ENCODE measurements at places on chromosomes 5 and 9.

- H3K4me3 ChIP-seq = no peak overlapping the region
- H3K36me3 ChIP-seq = no peaks in the 10 kb centered on the region
- DNase-seq = no peak
Measured at GRCh38 chr9:79377339-79377855, 194.4 kb upstream of the TLE4 start.

GRCh38 chr5:61467766-61468482 lies 135.9 kb downstream of the ZSWIM6 start:
- H3K27me3 ChIP-seq = no peaks in the 10 kb centered on the region
- H3K4me3 ChIP-seq = no peak overlapping the region
- H3K36me3 ChIP-seq = no peaks in the 10 kb centered on the region
- H3K4me1 ChIP-seq = peaks cover 32% of the 10 kb centered on the region
- no peak overlapping the region for H3K27ac ChIP-seq

GRCh38 chr5:53817183-53817582 lies 256.7 kb downstream of the NDUFS4 start:
- no peak overlapping the region for H3K4me3 ChIP-seq
- H3K27ac ChIP-seq = no peak overlapping the region

- no peaks in the 10 kb centered on the region for H3K27me3 ChIP-seq
- DNase-seq = no peak
- H3K4me3 ChIP-seq = no peak overlapping the region
- no peaks in the 10 kb centered on the region for H3K4me1 ChIP-seq
- H3K27ac ChIP-seq = no peak overlapping the region
- H3K36me3 ChIP-seq = no peaks in the 10 kb centered on the region
Measured at GRCh38 chr9:111621895-111622480, 9.1 kb upstream of the DNAJC25 start.

GRCh38 chr9:81596679-81597418 lies 92.5 kb downstream of the TLE1 start:
- H3K27ac ChIP-seq = no peak overlapping the region
- peaks cover 23% of the 10 kb centered on the region for H3K36me3 ChIP-seq
- H3K4me3 ChIP-seq = no peak overlapping the region
- H3K4me1 ChIP-seq = peaks cover 25% of the 10 kb centered on the region
- no peaks in the 10 kb centered on the region for H3K27me3 ChIP-seq

All from sigmoid colon (tissue), 7 donors.